NCI-H187 treated with DMSO at 0.1 percent for 48 hours (cell line): ENCODE measurements at places on chromosomes 7 and 10.
A peak's percentile ranks its signal among the peaks of the same experiment; 100 is the strongest.

DNA sequence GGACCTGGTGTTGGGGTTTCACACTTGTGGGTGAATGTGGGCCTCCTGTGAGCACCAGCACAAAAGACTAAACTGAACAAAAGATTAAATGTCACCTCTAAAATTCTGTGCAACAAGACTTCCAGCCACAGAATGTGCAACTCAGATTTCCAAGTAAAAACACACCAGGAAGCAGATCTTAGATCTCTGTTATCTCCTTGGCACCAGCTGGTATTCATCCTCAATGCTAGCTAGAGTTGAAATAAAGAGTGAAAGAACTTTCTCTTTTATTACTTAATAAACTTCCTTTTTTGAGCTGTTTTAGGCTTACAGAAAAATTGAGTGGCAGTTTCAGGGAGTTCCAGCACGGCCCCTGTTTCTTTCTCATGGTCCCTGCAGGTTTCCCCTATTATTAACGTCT lies 40.2 kb downstream of the EGFR start:
- no peak for DNase-seq

DNA sequence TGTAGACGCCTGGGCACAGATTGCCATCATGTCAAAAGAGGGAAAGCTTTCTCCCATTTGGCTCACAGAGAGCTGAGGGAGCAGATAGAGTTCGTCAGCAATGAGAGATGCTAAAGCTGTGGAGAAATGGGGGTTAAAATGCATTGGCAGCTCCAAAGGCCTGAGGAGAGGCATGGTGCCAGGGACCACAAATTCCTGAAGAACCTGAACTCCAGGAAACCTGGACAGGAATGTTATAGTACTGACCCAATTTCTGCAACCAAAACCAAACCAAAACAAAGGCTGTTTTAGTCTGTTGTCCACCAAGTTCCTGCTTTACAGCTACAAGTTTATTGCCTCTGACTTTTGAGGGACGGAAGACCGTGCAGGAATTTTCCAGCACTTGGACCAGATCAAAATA lies 575.7 kb downstream of the REEP3 start:
- no peak for DNase-seq

DNA sequence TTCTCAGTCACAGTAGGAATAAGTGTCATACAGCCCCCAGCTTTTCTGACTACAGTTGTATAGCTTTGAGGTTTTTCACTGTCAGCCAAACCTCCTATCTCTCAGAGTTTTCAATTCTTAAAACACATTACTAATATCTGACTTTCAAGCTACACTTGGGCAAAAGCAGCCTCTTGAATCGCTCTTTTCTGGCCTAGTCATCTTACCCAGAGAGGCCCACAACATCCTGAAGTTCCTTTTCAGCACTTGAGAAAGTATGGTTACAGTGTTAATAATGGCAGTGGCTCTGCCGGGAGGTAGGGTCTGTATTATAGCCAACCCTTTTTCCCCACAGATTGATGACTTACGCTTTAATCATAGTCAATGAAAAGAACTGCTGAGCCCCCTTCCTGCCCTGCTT lies 181.0 kb downstream of the LRRC4 start:
- no peak for DNase-seq

DNA sequence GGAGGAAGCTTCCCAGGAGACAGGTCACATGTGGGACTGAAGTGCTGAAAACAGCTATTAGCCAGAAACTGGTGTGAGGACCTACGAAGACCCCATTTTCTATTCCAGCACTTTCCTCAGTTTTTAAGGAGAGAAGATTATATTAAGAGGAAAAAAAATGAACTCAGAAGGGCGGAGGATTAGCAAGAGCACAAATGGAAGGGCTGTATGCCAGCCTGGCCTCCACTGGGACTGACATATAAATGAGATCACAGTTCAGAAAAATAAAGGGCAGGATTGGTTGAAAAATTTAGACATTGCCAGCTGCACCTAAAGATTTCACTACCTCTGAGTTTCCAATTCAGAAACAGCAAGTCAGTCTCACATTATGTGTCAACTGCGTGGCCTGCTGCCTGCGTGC lies 53.0 kb downstream of the GSDME start:
- DNase-seq, result no peak

GRCh38 chr7:4880218-4880617 lies 3.3 kb downstream of the RADIL start:
- peak; percentile 19 for DNase-seq

DNA sequence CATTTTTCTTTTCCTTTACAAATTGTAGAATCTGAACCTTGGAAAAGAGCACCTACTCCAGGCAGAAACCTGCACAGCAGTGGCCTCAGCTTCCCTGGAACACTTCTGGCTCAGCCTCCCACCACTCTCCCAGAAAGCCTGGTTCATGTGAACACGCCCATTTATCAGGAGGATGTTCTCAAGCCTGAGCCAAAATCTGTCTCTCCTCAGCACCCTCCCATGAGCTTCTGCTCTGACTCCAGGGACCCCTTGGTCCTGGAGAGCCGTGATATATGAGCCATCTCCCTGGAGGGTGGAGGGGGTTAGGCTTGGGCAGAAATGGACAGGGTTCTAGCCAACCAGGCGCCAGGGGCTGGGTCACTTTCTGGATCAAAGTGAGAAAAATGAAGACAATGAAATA lies 10.1 kb downstream of the GDF2 start:
- DNase-seq, result no peak

- DNase-seq, result no peak
Observed at GRCh38 chr10:82319562-82319961, 444.6 kb downstream of the NRG3 start.

DNA sequence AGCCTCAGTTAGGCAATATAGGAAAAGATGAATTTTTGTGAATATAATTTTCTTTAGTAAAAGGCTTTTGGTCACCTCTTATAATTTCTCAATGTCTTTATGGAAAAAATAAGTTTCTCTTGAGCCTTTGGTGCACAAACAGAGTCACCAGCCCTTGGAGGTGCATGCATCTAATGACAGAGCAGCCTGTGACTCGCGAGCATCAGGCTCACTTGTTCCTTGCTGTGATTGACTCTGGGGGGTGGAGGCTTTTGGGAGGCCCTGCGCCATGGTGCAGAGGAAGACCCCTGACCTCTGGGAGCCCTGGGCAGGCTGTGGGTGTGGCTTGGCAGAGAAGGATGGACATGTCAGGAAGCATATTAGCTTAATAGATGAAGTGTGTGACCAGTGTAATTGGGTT lies 60.2 kb downstream of the FIGNL1 start:
- no peak for DNase-seq

DNA sequence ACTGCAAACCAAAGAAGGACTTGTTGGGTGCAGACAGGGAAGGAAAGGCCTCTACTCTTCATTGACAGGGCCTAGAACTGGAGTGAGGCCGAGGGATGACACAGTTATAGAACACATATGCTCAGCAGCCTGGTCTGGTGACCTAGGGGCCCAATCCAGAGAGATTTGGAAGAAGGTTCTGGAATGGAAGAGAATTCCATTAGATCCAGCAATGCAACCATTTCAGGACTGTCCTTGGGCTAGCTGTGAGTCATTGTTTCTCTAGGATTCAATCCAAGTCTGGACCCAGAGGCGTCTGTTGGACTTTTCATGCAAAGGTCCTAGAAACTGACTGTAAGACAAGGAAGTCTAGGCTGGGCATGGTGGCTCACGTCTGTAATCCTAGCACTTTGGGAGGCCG lies 59.2 kb downstream of the WIPF3 start:
- DNase-seq, result no peak

- no peak for DNase-seq
Observed at GRCh38 chr7:151020231-151020630, 4.1 kb downstream of the ATG9B start.

DNA sequence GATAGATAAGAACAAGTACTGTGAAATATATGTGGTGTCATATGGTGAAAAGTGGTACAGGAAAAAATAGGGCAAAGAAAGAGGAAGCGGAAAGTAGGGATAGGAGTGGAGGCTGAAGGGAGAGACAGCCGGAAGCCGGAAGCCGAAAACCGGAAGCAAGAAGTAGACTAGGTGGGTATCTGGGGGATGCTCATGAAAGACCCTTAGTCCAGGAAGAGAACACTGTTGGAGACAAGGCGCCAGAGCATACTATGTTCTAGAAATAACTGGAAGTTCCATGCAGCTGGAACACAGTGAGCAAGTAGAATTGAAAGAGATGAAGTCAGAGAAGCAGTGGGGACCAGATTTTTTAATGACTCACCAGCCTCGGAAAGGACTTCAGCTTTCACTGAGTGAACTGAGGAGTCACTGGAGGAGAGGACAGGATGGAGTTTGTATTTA lies 22.5 kb downstream of the ST8SIA6 start:
- no peak for DNase-seq

- DNase-seq, result no peak
Observed at GRCh38 chr10:130727766-130728490, 583.6 kb downstream of the TCERG1L start.

DNA sequence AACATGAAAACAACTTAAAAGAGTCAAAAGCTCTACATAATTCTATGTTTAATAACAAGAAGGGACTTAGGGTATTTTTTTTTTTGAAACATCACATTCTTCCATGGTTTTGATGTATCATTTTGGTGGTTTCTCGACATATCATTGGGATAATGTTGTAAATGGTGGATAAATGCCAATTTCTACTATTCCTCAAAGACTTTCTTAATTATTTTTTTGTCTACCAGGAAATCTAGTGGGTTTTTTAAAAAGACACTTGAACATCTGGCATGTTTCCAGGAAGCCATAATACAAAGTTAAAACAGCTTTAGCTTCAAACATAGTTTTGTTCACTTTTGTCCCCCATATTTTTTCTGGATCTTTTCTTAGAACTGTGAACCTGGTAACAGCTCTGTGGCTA lies 200.4 kb downstream of the DKK1 start:
- no peak for DNase-seq

DNA sequence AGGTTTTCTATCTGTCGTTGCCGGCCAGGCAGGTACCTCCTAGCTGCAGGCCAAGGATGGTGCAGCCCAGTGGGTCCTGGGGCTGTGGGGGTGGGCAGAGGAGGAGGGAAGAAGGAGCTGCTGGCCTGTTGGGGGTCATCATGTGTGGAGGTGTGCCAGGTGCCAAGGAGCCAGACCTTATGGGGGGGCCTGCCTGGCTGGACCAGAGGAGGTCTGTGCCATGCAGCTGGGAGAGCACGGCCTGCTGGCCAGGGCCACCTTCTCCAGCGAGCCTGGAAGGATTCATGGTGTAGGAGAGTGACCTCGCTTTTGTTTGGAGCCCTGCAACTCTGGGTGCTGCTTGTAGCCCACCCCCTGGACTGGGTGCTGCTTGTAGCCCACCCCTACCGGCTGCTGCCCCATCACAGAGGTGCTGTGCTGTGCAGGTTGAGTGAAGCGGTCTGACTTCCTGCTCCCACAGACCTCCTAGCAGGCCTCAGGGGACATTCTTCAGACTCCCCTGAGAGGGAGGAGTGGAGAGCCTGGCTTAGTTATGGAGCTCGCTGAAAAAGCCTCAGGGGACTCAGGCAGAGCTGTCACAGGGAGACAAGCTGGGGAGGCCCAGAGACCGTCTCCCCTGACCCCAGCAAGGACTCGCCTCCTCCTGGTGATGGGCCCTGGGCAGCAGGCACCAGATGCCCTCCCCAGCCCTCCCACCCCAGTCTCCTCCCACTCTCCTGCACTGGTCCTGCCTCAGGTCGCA lies 67.7 kb upstream of the AQP1 start:
- no peak for DNase-seq
